PC-9 (cell line): ENCODE measurements at places on chromosomes 2 and 18.

- peaks cover 16% of the 10 kb centered on the region; the same call in 1 of the 2 replicates for H3K36me3 ChIP-seq
- H3K4me3 ChIP-seq = peak overlapping the region; percentile 97
- H3K27me3 ChIP-seq = no peaks in the 10 kb centered on the region
- peak overlapping the region; percentile 78 for H3K27ac ChIP-seq
- peaks cover 37% of the 10 kb centered on the region for H3K4me1 ChIP-seq
- no peak for DNase-seq
Measured at GRCh38 chr2:159711562-159712142, 654 bp upstream of the MARCHF7 start.

GRCh38 chr2:171325886-171326585, 107.8 kb downstream of the METTL8 start:
- H3K4me1 ChIP-seq = no peaks in the 10 kb centered on the region; the same call in 1 of the 2 replicates
- no peak overlapping the region for H3K4me3 ChIP-seq
- no peaks in the 10 kb centered on the region for H3K27me3 ChIP-seq
- H3K36me3 ChIP-seq = no peaks in the 10 kb centered on the region
- H3K27ac ChIP-seq = no peak overlapping the region

- no peak overlapping the region for H3K27ac ChIP-seq
- H3K36me3 ChIP-seq = no peaks in the 10 kb centered on the region
- DNase-seq = no peak
- no peaks in the 10 kb centered on the region for H3K4me1 ChIP-seq
Measured at GRCh38 chr2:8514796-8515758, 166.8 kb upstream of the ID2 start.

GRCh38 chr2:201918616-201919307, 112.4 kb downstream of the CDK15 start:
- no peak for DNase-seq
- H3K27me3 ChIP-seq = no peaks in the 10 kb centered on the region
- no peak overlapping the region for H3K27ac ChIP-seq

DNA sequence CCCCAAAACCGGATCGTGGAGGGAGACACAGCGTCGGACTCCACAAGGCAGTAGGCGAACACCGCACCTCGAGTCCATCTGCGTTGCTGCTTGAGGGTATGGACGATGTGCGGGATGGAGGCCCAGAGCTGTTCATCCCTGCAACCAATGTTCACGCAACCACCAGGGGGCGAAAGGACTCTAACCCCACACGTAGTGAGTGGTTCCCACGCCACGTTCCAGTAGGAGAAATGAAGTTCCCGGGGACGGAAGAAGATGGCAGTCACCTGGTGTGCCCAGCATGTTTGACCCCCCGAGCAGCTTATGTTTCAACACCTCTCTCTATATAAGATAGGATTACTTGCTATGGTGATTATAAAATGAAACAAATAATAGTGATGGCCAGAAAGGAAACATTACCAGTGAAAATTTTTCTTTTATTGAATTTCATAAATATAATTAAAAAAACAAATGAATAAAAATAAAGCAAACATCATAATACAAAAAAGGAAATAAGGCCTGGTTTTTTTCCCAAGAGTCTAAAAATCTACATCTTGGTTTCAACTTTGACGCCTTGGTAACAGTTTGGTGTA, 184.3 kb downstream of the SH3BP4 start:
- H3K27me3 ChIP-seq = no peaks in the 10 kb centered on the region
- DNase-seq = peak; percentile 86
- no peak overlapping the region for H3K27ac ChIP-seq
- no peaks in the 10 kb centered on the region for H3K4me1 ChIP-seq
- no peak overlapping the region for H3K4me3 ChIP-seq
- H3K36me3 ChIP-seq = no peaks in the 10 kb centered on the region

DNA sequence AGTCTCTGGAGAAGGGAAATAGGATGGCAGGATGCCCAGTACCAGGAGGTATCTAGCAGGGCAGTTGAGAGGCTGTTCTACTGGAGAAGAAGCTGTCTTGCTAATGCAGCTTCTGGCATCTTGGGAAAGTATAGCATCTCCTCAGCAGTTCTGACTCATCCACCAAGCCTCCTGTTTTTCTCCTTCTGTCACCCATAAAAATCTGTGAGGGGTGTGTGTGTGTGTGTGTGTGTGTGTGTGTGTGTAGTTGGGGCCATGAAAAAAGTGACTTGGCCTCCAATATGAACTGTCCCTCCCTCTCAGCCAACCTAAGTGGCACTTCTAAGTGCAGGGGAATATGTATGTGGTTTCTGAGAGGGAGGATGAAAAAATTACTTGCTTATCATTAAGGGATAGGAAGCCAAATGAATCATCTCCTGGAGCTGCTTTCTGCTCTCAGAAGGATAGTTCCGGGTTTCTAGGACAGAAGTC, 83.9 kb downstream of the CBLN2 start:
- peak; percentile 10 for DNase-seq
- no peak overlapping the region for H3K4me3 ChIP-seq
- H3K36me3 ChIP-seq = no peaks in the 10 kb centered on the region
- no peak overlapping the region for H3K27ac ChIP-seq
- no peaks in the 10 kb centered on the region for H3K27me3 ChIP-seq

DNA sequence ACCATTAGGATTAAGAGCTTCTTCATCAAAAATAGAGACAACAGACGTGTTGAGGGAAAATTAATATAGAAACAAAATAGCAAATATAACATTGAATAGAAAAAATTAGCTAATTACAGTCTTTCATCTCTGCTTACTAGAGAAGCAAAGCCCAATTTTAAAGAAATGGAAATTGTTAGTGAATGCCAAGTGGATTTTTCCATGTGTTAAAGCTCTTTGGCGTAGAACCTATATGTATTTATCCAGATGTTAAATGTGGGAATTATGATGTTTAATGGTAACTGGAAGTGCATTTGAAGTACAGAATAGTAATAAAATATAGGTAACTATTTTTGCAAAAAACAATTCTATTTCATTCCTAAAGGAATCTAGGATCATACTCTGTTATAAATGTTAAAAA, 212.0 kb upstream of the COL3A1 start:
- no peaks in the 10 kb centered on the region for H3K4me1 ChIP-seq
- no peak overlapping the region for H3K27ac ChIP-seq
- no peaks in the 10 kb centered on the region for H3K27me3 ChIP-seq

GRCh38 chr2:62382757-62383156, 123.2 kb downstream of the TMEM17 start:
- no peak for DNase-seq
- no peaks in the 10 kb centered on the region for H3K36me3 ChIP-seq
- no peak overlapping the region for H3K4me3 ChIP-seq
- H3K27me3 ChIP-seq = no peaks in the 10 kb centered on the region

DNA sequence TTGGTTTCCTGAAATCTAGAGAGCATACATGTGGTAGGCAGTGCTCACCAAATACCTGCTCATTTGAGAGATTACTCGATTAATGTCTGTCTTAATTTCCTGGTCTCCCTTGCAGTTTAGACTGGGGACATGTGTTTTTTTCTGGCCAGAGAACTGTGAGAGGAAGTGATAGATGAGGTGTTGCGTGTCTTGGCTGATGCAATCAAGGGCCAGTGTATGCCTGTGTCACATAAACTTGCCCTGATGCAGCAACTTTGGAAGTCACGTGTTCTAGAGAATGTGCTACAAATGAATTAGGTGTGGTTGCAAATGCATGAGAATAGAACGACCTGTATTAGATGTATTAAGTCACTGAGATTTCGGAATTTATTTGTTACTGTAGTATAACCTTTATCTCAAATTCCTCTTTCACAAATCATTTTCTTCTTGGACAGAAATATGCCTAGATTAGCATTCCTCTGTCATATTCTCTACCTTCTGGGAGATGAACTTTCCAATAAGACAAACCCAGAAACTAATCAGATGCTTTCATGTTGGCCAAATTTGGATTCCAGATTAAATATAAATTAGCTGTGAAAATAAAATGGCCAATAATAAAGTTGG, 9.9 kb upstream of the IL1A start:
- peaks cover 51% of the 10 kb centered on the region for H3K4me1 ChIP-seq
- H3K27ac ChIP-seq = peak overlapping the region; percentile 99
- no peaks in the 10 kb centered on the region for H3K27me3 ChIP-seq

DNA sequence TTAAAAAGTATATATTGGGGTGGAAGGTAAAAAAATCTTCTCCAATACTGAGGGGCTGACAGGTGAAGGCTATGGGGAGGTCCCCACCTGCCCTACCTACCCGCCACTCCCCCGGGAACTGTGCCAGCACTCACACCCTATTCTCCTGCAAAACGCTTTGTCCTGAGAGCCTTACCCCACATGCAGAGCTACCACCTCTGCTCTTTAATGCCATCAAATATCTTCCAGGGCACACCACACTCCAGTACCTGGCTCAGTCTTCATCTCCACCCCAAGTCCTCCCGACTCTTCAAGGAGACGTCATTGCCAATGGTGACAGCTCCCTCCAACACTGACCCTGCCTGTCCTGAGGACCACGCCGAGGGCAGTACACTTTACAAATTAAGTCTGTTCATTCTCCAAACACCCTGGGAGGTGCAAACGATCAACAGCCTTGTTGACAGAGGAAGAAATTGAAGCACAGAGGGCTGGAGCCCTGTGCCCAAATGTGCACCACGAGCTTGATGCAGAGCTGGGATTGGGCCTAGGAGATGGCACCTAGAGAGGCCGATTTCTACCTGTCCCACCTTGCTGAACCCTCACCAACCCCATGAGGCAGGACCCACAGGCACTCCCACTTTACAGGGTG, 6.0 kb upstream of the GPR55 start:
- no peaks in the 10 kb centered on the region for H3K4me1 ChIP-seq
- H3K27me3 ChIP-seq = peaks cover 51% of the 10 kb centered on the region
- H3K27ac ChIP-seq = no peak overlapping the region
- H3K4me3 ChIP-seq = no peak overlapping the region
- no peak for DNase-seq

DNA sequence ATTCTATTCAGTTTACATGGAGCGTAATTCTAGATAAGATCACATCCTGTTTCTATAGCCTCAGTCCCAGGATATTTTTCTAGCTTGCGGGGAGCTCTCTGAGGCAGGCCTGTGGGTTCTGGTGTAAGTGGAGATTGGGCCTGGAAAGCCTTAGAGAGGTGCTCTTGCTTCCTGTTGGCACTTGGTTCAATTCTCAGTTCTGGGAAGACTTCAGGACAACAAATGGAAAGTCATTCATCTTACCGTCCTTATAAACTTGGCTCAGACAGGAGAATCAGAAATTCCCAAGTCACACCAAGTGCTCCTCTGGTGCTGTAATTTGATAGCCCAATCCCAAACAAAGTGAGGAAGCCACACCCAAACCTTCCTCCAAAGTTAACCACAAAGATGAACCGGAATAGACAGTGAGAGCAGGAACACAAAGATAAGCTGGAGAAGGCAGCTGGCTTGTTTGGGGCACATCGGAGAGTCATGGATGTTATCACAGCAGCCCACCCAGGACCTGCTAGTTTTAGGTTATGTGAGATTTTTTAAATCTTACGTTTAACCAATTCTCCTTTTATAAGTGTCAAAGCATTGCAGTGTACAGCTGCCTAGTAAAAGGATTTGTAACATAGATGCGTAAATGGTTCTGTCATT, 144.3 kb upstream of the MAP3K20 start:
- DNase-seq = peak; percentile 81
- no peaks in the 10 kb centered on the region for H3K27me3 ChIP-seq
- peaks cover 27% of the 10 kb centered on the region for H3K4me1 ChIP-seq

- H3K36me3 ChIP-seq = no peaks in the 10 kb centered on the region
- H3K27me3 ChIP-seq = no peaks in the 10 kb centered on the region
- DNase-seq = peak; percentile 38
Measured at GRCh38 chr18:45680066-45680690, 43.8 kb upstream of the SLC14A1 start.

DNA sequence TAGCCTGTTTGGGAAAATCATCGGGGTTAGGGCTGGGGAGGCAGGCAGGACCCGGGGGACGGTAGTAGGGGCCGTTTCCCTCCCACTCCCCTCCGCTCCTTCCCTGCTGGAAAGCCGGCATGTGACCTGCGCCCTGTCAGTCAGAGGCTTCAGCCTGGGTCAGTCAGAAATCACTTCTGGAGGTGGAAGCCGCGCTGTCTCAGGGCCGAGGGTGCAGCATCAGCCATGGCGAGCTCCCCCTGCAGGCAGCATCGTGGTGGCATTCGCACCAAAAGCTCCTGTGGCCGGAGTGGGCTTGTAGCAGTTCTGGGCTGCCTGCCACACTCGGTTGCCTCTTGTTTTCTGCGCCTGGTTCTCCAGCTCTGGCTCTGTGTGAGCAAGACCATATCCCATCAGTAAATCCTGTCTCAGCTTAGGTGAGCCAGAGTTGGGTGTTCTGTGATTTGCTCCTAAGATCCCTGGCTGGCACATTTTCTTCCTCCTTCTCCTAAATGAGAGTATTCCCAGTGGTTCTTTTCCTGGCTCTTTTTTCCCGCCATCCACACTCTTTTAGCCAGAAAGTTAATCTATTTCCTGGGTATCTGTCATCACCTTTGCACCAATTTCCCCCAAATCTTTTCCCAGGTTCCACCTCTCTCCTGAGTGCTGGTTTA, 123.9 kb upstream of the CD302 start:
- H3K27me3 ChIP-seq = no peaks in the 10 kb centered on the region
- H3K27ac ChIP-seq = no peak overlapping the region
- H3K4me3 ChIP-seq = no peak overlapping the region
- DNase-seq = no peak
- H3K4me1 ChIP-seq = no peaks in the 10 kb centered on the region
- H3K36me3 ChIP-seq = no peaks in the 10 kb centered on the region

GRCh38 chr2:76197842-76198448, 487.2 kb upstream of the GCFC2 start:
- H3K4me3 ChIP-seq = no peak overlapping the region
- no peaks in the 10 kb centered on the region for H3K27me3 ChIP-seq
- H3K36me3 ChIP-seq = no peaks in the 10 kb centered on the region
- no peak overlapping the region for H3K27ac ChIP-seq
- H3K4me1 ChIP-seq = no peaks in the 10 kb centered on the region

DNA sequence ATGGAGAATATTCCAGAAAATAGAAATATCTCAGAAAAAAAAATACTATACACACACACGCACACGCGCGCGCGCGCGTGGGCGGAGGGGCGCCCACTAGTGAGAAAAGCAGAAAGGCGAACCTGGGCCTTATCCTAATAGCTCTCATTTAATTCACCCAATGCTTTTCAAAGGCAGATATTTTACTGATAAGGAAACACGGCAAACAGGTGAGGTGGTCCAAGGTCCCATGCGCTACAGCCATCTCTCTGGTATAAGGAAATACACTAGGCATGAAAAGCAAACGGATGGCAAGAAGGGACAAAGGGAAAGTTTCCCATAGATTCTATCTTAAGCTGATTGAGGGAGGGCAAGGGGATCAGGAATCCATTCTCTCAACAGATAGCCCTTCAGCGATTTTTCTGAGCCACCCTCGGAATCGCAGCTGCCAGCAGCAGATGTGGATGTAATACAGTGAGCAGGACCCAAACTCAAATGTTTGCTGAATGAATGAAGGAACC, 136.7 kb downstream of the TMEM247 start:
- H3K4me3 ChIP-seq = peak overlapping the region; percentile 84
- peaks cover 23% of the 10 kb centered on the region for H3K4me1 ChIP-seq
- DNase-seq = no peak
- peaks cover 12% of the 10 kb centered on the region for H3K36me3 ChIP-seq

GRCh38 chr18:62437235-62438017, 85.4 kb upstream of the ZCCHC2 start:
- H3K4me1 ChIP-seq = peaks cover 22% of the 10 kb centered on the region
- H3K27me3 ChIP-seq = no peaks in the 10 kb centered on the region
- no peak overlapping the region for H3K27ac ChIP-seq
- no peak overlapping the region for H3K4me3 ChIP-seq
- no peak for DNase-seq
